ENCODE measurements at places on chromosomes 12 and 14.

GRCh38 chr14:78595797-78596196 is 425.6 kb downstream of the NRXN3 start:
- no peak for DNase-seq

- no peak for DNase-seq
Measured at GRCh38 chr14:99775351-99775750, 17.9 kb upstream of the EML1 start.

DNA sequence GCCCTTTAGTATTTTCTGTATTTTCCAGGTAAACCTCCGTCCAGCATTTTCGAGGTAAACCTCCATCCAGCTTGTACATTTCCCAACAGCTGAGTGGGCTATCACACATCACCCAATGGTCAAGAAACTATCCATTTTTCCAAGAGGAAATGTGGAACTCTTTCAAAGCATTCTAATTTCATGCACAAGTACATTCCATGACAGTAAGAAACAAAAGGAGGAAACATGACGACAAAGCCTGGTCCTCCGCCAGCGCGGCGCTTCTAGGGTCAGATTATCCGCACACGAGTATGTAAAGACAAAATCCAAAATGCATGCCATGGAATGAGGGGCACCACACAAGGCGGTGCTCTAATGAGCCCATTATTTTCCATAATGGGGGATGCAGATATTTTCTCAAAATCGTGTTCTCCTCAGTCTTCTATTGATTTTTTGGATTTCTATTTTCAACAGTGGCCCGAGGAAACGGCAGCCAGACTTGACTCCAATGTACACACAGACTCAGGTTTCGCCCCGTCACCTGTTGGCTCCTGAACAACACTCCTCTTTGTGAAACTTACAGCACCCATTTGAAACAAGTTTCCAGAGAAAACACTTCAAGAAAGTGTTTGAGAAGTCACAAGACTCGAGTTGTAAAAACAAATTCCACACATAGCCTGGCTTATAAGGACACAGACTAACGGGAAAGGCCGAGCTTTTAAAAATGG is 107.4 kb downstream of the PRICKLE1 start:
- no peak for DNase-seq

DNA sequence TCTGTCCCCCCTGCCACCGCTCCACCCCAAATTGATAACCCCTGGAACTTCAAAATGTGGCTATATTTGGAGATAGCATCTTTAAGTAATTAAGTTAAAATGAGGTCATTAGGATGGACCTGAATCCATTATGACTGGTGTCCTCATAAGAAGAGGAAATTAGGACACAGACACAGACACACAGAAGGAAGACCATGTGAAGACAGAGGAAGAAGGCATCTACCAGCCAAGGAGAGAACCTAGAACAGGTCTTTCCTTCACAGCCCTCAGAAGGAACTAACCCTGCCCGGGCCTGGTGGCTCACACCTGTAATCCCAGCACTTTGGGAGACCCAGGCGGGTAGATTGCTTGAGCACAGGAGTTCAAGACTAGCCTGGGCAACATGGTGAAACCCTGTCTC is 3.6 kb upstream of the HRK start:
- no peak for DNase-seq

DNA sequence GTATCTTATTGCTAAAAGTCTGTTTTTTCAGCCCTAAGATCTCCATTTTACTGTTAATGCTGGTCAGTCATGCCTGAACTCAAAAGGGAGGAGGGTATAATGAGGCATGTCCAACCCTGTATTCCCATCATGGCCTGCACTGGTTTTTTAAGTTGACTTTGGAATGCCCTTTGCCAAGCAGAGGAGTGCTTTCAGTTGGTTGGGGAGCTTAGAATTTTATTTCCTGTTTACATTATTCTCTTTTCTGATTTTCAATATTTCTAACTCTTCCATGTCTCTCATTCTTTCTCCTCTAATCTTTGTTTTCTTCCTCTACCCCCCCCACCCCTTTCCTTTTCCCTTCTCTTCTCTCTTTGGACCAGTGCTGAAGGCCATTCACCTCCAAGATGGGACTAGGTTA is 4.9 kb upstream of the DHRS2 start:
- no peak for DNase-seq

GRCh38 chr12:6526201-6526600 is 8.1 kb upstream of the GAPDH start:
- no peak for DNase-seq

DNA sequence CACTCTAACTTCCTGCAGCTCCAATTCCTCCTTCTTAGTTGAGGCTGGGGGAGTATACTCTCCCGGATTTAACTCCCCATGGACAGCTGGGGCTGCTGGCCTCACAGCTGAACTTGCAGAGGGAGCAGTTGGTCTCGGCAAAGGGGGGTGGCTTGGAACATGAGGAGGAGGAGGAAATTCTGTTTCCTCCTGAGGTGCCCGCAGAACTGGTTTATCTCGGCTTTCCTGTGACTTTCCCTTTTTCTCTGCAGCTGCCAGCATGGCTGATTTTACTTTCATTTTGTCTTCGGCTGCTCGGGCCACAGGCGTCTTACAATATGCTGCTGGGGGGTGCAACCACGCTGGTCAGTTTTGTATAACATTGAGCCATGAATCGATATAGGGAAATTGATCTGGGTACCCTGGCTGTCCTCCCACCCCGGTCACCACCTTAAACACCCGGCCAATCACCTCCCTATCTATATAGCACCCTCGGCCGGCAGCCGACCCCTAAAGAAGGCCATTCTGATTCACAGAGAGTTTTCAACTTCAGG is 1317.6 kb downstream of the TMEM121 start:
- no peak for DNase-seq

- DNase-seq = no peak
Measured at GRCh38 chr12:115973968-115974724, 303.3 kb downstream of the MED13L start.

GRCh38 chr12:47808050-47808449 is 11.7 kb downstream of the HDAC7 start:
- DNase-seq = peak; percentile 89

DNA sequence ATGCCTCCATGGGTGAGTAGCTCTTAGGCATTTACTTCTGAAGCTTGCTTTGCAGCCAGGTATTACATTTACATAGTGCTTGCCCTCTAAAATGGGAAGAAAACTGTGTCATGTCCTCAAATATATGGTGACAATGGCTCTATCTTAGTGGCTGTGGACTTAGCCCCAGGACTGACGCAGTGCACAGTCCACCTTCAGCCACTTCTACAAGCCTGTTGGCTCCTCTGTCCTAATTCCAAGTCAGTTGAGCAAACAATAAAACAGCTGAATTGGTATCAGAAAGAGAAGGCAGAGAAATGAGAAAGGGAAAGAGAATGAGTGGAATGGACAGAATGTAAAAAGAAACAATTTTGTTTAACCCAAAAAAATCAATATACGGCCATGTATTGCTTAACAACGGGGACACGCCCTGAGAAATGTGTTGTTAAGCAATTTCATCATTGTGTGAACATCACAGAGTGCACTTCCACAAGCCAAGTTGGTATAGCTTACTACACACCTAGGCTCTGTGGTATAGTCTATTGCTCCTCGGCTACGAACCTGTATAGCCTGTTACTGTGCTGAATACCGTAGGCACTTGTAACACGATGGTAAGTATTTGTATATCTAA is 93.5 kb downstream of the GRIN2B start:
- no peak for DNase-seq

DNA sequence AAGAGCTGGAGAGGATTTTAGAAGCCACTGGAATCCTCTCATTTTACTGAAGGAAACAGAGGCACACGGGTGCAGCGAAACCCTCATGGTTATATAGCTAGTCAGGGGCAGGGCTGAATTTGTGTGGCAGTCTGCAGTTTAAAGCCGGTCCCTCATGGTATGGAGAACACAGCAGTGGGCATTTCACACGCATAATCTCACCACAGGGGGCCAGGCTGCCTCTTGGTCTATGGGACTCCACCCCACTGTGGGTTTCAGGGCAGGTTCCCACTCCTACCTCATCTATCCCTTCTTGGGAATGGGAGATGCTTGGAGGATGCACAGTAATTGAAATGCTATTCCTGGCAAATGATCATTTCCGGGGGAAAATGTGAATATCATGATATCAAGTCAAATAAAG is 400.6 kb downstream of the RGS6 start:
- no peak for DNase-seq

GRCh38 chr14:93834699-93835371 is 46.5 kb upstream of the PRIMA1 start:
- no peak for DNase-seq

DNA sequence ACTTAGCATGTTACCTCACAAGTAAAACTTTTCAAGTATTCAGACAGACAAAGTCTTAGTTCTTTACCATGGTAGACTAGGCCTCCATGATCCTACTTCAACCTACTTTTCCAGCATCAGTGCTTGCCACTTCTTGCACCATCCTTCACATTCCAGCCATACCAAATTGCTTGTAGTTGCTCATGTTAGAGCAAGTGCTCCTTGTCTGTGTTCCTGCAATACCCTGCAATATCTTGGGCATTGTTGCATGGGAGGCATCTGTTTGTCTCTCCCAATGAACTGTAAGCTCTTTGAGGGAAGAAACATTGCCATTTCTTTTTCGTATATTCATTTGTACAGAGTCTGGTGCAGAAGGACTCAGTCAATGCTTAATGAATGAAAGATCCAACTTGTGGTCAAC is 78.0 kb downstream of the SRGAP1 start:
- DNase-seq = no peak

GRCh38 chr14:100096656-100097055 is 31.4 kb downstream of the EVL start:
- no peak for DNase-seq

DNA sequence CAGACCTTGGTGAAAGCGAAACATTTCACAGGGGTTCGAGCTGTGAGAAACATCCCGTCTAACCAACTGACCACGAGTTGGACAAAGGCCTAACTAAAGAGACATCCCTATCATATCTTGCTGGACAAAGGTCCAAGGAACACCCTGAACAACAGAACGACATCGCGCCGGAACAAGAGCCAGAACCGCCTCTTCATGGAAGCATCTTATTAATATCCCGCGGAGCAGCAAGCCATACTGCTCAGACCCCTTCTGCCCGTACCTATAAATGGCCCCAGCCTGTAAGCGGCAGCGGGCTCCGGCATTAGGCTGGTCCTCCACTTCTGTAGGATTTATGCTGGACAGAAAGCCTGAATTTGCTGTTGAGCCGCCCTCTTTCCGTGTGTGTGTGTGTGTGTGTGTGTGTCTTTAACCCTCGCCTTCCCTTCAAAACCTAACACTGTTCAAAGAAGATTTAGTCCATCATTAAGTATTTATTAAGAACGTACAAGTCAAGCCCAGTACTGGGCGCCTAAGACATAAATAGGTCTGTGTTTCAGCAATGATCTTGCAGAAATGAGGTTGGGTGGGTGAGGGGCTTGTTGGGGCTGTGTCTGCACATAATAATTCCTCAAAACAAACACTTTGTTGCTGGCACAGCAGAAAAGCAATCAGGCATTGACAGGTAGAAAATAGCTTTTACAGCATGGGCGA is 1.9 kb downstream of the SLC6A15 start:
- no peak for DNase-seq

GRCh38 chr12:124026755-124027745 is 54.0 kb downstream of the ZNF664 start:
- no peak for DNase-seq

DNA sequence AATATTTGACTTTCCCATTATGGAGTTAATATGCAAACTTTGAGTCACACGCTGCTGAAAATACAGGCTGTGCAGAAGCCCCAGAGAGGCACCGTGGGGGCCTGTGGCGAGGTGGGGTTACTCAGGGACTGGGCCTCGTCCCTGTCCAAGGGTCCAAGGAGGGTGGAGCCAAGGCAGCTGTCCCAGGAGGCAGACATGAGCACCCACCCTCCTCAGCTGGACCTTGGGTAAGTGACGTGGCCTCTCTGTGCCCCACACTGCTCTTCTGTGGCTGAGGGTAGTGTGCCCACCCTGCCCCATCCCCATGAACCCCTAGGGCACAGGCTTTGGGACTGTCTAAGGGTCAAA is 39.4 kb downstream of the FAM222A start:
- DNase-seq = no peak

DNA sequence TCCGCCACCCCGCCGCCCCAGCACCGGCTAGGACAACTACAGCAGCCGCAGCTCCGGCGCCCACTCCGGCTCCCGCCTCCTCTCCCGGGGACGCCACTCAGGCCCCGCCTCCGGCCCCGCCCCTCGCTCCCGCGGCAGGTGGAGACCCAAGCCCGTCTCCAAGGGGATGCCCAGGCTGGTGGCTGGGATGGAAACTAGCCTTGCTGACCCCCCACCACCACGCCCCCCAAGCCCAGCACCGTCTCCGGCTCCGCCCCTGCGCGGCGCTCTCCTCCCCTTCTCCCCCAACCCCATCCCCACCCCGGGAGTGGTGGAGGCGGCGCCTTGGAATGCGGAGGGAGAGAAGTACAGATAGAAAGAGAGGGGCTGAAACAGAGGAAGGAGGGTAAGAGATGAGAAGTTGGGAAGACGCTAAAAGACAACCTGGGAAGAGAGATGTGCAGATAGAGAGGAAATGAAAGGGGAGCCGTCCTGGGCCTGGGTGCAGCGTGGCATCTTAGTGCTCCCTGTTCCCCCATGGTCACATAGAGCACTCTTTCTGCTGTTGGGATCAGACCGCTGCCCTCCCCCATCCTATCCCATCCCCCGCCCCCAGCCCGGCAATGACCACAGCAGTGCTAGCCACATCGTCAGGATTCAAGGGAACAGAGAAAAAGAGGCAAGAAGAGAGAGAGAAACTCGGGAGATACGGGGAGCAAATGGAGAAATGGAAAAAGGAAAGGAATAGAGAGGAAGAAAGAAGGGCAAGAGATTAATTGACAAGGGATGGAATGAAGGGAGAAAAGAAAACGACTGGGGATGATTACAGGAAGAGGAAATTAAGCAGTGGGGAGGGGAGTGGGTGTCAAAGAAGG is at the start of gene ITGA7:
TSS of gene ITGA7 (minus strand) at position 64 of the 854 bp plus-strand sequence. CDS start 222 bp downstream, outside the sequence.
- DNase-seq = peak; percentile 32

GRCh38 chr12:106429636-106430035 is 72.1 kb downstream of the POLR3B start:
- DNase-seq = no peak

Measured in T-helper 2 cell (primary cell).